Hippocampal formation (tissue), 2 donors: ENCODE measurements at places on chromosomes 7 and 10.

DNA sequence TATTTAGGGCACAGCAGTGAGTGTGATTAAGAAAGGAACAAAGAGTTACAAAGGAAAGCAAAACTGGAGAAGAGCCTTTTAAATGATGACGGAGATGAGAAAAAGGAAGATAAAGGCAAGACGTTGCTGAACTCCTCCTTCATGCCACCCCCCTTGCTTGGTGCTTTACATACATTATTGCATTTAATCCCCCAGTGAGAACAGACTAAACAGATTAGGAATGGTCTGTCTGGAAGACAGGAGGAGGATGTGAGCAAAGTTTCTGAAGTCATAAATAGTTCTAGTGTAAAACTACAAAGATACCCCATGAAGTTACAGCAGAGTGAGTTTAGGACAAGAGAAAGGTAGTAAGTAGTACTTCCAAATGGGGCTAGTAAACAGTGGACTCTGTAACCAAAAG is 113.5 kb downstream of the PLCE1 start:
- no peak for DNase-seq

- no peak for DNase-seq
These were observed 72.7 kb downstream of the COL13A1 start for GRCh38 chr10:69874449-69874848.

DNA sequence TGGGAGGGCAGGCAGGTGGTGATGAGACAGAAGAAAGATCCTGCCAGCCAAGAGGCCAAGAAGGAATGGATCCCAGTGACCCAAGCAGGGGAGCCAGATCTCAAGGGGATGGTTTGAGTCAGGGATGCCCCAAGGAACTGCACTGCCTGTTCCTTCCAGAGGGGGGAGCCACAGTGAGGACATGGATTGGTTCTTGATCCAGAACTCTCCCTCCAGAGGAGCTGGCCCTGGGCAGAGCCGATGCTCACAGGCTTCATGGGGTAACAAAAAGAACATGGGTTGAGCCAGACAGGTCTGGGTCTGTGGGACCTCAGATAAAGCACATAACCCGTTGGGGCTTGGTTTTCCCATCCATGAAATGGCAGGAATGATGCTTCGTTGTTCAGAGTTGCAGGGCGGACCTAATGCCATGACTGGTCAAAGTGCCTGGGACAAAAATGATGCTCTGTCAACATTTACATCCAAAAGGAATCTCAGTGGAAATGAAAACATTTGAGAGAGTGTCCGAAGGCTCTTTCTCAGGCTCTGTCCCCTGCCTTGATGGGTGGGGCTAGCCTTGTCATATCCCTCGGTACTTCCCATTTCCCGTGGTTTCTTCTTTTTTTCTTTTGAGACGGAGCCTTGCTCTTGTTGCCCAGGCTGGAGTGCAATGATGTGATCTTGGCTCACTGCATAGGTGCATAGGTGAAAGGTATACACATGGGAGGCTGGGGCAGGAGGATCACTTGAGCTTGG is 4.7 kb upstream of the DENND2A start:
- no peak for DNase-seq

DNA sequence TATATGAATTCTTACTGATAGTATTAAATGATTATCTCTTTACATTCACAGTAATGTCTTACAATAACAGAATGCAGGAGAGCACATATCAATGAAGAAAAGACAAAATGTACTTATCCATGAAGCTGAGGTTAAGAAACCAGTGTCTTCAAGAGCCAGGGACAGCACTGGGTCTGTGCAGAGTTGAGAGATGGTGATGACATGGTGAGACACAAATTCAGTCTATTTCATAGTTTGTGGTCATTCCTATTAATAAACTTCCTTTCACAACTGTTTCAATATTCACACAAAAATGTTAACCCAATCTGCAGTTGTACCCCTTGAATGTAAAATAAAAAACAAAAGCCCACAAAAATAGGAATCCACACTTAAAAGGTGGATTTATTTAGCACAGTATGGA is 5.3 kb upstream of the MAGI2 start:
- DNase-seq = no peak

DNA sequence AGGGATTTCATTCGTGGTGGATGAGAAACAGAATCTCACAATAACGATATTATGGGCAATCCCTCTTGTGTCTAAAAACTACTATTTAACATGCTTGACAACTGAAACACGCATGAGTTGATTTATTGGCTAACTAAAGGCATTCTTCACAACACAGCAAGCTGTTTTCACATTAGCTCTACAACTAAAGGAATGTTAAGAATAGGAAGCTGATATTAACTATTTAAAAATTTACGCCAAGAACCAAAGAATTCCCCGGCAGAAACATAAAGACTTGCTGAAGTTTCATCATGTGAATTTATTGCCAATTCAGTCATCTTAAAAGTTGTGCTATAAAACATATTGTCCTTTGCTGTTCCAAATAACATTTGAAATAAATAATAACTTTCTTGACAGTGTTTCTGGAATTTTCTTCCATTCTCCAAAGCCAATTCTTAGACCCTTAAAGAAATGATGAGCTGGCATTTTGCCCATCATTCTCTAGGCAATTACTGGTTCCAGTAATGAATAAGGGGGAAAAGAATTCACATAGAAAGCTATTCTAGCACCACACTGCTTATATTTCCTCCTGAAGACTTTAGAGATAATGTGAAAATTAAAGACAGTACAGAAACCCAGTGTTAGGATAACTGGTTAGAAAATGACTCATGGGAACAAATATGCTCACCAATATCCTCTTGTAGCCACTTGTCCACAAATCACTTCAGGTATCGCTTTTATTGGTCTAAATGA is 233.1 kb downstream of the PARD3 start:
- DNase-seq = no peak

DNA sequence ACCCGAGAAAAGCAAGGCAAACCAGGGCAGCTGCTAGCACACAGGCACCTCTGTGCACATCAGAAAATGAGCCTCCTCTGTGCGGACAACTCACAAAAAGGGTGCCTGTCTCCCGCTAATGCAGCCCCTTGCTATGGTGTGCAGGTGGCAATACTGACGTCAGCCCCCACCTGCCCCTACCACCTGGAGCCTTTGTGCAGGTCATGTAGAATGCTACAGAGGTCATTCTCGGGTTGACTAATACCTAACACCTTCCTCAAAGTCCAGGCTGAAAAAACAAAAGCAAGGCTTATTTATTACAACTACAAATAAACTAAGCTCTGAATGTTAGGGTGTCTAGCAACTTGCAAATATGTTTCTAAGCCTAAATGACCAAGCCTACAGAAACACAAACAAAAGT is 13.9 kb downstream of the PIP4K2A start:
- DNase-seq = no peak

DNA sequence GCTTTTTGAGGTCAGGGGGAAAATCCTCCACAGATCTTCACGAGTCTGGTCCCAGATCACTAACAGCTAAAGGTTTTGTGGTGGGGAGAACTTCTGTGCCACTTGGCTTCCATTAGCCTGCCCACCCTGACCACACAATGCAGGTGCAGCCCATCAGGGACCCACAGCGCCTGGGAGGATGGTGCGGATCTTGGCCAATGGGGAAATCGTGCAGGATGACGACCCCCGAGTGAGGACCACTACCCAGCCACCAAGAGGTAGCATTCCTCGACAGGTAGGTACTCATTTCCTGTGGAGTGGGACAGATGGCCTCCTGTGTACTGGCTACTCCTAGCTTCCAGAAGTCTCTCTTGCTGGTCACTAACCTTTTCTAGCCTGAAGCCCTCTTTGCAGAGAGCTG is 1.5 kb downstream of the FAM241B start:
- DNase-seq = no peak

DNA sequence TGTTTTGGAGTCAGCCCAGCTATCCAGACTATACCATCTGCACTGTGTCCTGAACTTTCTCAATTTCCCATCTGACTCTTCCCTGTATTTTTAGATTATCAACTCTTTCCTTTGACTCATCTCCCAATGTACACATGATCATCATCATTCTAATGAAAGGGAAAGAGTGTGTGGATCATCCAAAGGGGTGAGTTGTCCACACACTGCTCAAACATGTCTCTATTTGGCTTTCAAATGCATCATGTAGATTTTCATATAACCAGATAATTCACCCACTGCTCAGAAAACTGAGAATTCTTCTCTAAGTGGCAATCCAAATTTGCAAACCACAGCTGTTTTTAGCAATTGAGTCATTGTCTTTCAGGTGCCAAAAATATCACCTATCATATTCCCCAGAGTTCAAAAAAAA is 190.2 kb upstream of the HPS1 start:
- no peak for DNase-seq

DNA sequence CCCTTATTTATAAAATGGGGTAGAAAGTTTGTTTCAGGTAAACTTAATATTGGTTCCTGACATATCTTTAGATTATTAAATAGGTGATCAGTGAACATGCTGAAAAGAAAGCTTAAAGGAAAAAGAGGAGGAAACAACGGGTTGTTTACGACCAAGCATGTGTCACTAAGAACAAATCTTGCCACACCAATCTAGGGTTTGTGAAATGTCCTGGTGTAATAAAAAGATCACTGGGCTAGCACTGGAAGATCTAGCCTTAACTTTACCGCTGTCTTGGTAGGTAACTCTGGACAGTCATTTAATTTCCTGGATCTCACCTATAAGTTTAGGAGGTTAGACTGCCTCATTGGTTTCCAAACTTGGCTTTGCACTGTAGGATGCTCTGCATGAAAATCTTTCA is 19.0 kb downstream of the VPS26A start:
- DNase-seq = no peak

DNA sequence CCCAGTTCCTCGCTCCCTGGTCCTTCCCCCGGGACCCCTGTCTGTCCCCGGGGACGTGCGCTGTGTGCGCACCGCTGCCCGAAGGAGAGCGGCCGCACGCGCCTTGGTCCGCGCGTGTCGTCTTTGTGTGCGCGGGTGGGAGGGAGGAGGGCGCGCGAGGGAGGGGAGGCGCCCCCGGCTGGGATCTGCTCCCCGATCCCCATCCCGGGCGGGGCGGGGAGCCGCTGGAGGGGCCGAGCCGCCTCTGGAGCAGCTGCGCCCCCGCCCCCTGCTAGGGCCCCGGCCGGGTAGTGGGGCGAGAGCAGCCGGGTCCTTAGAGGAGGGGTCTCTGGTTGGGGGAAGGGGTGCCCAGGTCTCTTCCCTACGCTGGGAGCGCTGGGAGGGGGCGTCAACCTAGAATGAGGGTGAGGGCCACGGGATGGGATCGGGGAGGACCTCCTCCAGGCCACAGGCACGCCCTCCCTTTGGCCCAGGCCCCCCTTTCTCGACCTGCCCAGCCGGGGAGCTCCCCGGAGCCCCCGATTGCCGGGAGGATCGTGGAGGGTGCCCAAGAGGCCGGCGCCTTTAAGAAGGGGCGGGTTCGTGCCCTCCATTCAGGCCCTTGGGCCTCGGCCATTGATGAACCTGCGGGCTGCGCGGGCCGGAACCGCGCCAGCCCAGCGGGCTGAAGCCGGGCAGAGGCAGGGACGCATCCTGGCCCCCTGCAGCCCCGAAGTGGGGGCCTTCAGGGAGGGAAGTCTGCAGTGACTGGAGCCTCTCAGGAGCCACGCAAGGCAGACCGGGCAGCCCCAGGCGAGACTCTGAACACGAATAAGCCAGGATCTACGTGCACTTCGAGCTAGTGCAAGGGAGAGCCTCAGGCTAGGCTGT is 678 bp downstream of the SH2B2 start:
- DNase-seq = no peak

DNA sequence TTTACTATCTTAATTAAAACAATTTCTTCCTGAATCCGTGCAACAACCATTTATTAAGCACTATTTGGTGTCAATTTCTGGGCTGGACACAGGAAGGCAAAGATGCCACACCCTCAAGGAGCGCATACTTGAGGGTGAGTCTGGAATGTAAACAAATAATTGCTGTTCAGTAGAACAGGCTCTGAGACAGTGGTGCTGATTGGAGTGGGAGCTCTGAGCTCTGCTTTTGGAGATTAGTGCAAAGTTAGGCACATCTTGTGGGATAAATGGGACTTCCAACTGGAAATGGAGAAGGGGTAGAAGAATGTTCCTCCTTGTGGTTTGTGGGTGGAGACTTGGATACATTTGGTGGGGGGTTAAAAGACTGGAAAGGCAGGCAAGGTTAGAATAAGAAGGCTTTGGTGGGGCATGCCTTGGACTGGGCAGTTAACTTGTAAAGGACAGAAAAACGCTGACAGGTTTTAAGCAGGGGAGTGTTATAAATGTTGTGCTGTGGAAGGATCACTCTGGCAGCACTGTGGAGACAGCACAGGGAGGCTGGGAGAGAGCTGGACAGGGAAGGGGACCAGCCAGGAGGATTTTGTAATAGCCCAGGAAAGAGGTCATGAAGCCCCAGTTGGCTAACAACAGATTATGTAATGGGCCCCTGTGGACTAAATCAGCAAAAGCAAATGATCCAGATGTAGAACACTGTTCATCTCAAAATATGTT is 80.7 kb downstream of the ZNF365 start:
- no peak for DNase-seq

DNA sequence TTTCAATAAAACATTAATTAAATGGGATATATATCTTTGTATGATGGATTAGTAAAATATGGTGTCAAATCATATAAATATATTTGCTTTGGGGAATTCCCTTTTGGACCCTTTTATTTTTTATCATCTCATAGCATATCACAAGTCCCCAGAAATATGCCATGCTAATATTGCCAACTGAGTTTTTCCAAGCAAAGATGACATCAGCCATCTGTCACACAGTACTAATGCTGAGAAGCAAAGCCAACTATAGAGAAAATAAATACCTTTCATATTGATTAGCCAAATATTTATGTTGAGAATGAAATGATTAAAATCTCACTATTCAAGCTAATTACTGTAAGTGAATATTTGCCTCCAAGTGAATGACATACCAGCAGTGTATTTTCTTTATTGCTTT is 575.3 kb downstream of the ETV1 start:
- DNase-seq = no peak

DNA sequence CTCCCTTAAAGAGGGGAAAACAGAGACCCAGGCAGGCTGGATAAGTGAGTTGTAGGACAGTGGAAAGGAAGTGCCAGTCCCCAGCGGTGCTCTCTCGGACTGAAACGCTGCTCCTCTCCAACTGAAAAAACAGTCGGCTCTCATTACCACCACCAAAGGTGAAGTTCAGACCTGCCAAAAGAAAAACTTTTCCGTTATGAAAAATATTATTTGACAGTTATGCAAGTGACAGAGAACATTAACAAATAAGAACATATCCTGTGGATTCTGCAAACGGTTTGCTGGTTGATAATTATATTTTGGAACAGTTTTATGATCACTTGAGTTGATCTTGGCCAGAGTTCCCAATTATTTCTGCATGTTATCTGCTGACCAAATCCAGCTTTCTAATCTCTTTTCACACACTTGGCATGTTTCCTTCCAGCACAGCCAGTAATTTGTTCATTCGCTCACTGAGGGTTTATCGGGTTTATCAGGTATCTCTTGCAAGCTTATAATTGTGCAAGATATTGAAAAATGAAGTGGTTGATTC is 82.6 kb downstream of the PTPRE start:
- DNase-seq = no peak

- DNase-seq = no peak
These were observed 503.4 kb downstream of the PLXNA4 start for GRCh38 chr7:132072873-132073272.

- DNase-seq = no peak
These were observed 100.5 kb upstream of the TPK1 start for GRCh38 chr7:144936314-144936713.

- DNase-seq = no peak
These were observed 12.7 kb upstream of the BTBD16 start for GRCh38 chr10:122258136-122259074.

- DNase-seq = peak; percentile 5
These were observed 64.6 kb downstream of the KLF6 start for GRCh38 chr10:3720228-3721019.

- DNase-seq = no peak
These were observed 45.6 kb upstream of the CFAP46 start for GRCh38 chr10:132987671-132988571.
